Aorta (tissue), 5 donors: ENCODE measurements at places on chromosomes 1 and 21.

GRCh38 chr1:180620581-180620980, 11.2 kb upstream of the XPR1 start:
- no peak for DNase-seq
- no peaks in the 10 kb centered on the region for H3K4me1 ChIP-seq
- no peak overlapping the region for H3K4me3 ChIP-seq
- H3K27ac ChIP-seq: no peak overlapping the region
- H3K36me3 ChIP-seq: no peaks in the 10 kb centered on the region
- H3K27me3 ChIP-seq: no peaks in the 10 kb centered on the region

DNA sequence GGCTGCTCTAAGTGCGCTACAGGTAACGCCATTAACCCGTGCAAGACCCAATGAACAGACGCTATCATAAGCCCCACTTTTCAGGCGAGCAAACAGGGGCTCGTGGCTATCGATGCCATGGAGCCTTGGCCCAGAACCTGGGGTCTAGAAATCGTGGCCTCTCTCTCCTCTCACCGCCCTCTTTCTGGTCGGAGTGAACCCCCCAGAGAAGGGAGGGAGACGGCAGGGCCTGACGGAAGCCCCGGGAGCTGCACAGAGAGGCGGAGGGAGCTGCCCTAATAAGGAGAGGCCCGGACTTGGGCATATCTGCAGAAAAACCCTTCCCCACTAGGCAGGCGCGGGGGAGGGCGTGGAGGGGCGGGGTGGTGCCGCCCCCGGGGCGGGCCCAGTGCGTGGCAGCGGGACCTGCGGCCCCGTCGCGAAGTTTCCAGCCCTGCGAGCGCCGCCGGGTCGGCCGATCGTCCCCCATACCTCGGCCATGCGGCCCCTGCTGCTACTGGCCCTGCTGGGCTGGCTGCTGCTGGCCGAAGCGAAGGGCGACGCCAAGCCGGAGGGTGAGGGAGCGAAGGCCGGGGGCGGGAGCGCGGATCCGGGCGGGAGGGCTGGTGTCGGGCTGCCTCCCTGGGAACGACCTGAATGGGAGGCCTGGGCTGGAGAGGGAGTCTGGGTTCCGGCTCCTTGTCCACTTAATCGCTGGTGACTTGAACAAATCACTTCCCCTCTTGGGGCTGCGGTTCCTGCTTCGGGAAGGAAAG, at the start of gene PLOD1:
Gene PLOD1, plus strand, starts transcription at position 416 of the 755 bp plus-strand sequence. Its CDS starts 63 bp downstream, at position 479.
- H3K27me3 ChIP-seq: no peaks in the 10 kb centered on the region
- peak within 1 kb of the TSS; percentile 89 for H3K27ac ChIP-seq
- peak within 1 kb of the TSS; percentile 46 for H3K4me3 ChIP-seq
- no peaks in the 10 kb centered on the region for H3K36me3 ChIP-seq

GRCh38 chr1:75785320-75785982, 605 bp upstream of the RABGGTB start:
- peak overlapping the region; percentile 50 for H3K4me3 ChIP-seq
- H3K27me3 ChIP-seq: no peaks in the 10 kb centered on the region
- DNase-seq: no peak
- peaks cover 2% of the 10 kb centered on the region for H3K4me1 ChIP-seq

- no peak for DNase-seq
- peaks cover 9% of the 10 kb centered on the region for H3K4me1 ChIP-seq
- no peaks in the 10 kb centered on the region for H3K36me3 ChIP-seq
Observed at GRCh38 chr1:53294567-53294966, 33.3 kb downstream of the LRP8 start.

GRCh38 chr1:31413405-31414001, 490 bp downstream of the SERINC2 start:
- no peaks in the 10 kb centered on the region for H3K36me3 ChIP-seq
- peak overlapping the region; percentile 55 for H3K4me3 ChIP-seq
- DNase-seq: peak; percentile 91
- no peak overlapping the region for H3K27ac ChIP-seq
- no peaks in the 10 kb centered on the region for H3K27me3 ChIP-seq

DNA sequence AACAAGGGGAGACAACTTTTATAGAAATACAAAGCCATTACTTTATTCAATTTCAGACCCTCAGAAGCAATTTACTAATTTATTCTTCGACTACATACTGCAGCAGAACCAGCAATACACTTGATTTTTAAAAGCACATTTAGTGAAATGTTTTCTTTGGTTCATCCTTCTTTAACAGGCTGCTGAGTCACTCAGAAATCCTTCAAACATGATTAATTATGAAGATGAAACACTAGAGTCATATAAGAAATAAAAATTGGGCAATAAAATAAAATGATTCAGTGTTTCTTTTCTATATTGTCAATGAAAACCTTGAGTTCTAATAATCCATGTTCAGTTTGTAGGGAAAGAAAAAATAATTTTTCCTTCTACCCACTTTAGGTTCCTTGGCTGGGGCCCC, 47.0 kb downstream of the CHML start:
- H3K27ac ChIP-seq: no peak overlapping the region
- H3K27me3 ChIP-seq: no peaks in the 10 kb centered on the region
- no peak overlapping the region for H3K4me3 ChIP-seq
- DNase-seq: no peak

DNA sequence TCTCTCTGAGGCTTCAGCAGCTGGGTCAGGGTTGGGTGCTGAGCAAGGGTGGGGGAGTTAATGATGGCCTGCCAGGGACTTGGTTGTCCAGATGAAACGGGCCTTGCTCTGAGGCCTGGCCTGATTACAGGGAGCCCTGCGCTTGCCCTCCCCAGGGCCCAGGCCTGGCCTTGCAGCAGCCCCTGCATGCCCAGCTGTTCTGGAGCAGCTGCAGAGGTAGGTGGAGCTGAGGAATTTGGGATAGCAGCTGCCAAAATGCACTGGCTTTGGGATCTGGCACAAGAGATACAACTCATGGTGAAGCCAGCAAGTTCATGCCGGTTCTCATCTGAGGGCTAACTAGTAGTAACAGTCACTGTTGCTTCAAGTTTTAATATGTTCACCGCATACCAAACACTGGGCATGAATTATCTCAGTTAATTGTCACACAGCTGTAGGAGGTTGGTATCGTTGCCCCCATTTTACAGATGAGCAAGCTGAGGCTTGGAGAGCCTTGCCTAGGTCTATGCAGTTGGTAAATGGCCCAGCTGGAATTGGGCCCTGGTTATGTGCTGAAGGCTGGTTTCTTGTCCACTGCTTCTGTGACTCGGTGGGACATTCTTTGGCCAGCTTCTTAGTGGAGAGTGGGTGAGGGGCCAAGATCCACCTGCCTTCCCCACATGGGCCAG, 7.3 kb upstream of the SERINC2 start:
- no peaks in the 10 kb centered on the region for H3K4me1 ChIP-seq
- no peaks in the 10 kb centered on the region for H3K36me3 ChIP-seq
- no peak for DNase-seq
- H3K27ac ChIP-seq: no peak overlapping the region

GRCh38 chr1:151981178-151981525, 12.5 kb downstream of the S100A10 start:
- no peak overlapping the region for H3K4me3 ChIP-seq
- H3K36me3 ChIP-seq: peaks cover 10% of the 10 kb centered on the region
- DNase-seq: no peak
- no peak overlapping the region for H3K27ac ChIP-seq
- H3K27me3 ChIP-seq: no peaks in the 10 kb centered on the region
- peaks cover 2% of the 10 kb centered on the region for H3K4me1 ChIP-seq

DNA sequence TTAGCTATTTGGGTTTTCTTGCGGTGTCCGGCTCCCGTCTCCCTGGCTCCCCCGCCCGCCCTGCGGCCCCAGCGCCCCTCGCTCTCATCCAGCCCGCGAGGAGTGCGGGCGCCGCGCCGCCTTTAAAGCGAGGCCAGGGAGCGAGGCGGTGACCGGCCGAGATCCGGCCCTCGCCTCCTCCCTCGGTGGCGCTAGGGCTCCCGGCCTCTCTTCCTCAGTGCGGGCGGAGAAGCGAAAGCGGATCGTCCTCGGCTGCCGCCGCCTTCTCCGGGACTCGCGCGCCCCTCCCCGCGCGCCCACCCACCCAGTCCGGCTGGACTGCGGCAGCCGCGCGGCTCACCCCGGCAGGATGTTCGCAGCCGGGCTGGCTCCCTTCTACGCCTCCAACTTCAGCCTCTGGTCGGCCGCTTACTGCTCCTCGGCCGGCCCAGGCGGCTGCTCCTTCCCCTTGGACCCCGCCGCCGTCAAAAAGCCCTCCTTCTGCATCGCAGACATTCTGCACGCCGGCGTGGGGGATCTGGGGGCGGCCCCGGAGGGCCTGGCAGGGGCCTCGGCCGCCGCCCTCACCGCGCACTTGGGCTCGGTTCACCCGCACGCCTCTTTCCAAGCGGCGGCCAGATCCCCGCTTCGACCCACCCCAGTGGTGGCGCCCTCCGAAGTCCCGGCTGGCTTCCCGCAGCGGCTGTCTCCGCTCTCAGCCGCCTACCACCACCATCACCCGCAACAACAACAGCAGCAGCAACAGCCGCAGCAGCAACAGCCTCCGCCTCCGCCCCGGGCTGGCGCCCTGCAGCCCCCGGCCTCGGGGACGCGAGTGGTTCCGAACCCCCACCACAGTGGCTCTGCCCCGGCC, 492 bp downstream of the HLX start:
- H3K27me3 ChIP-seq: no peaks in the 10 kb centered on the region
- H3K4me3 ChIP-seq: peak overlapping the region; percentile 72
- no peak overlapping the region for H3K27ac ChIP-seq

DNA sequence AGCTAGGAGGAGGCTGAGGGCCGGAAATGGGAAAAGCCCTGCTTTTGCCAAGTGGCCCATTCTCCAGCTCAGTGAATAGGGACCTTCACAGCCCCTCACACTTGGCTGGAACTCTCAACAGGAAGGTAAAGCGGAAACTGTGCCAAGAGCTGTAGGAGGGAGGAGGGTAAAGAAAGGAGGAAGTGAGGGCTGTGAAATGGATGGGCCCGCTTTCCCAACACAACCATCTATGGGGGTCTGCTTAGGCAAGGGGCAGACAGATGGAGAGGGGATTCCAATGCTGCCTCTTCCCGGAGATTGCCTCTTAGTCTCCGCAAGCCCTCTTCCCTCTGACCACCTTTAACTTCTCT, 5.2 kb downstream of the INKA2 start:
- H3K36me3 ChIP-seq: no peaks in the 10 kb centered on the region
- H3K27ac ChIP-seq: no peak overlapping the region
- no peaks in the 10 kb centered on the region for H3K27me3 ChIP-seq
- H3K4me3 ChIP-seq: no peak overlapping the region
- H3K4me1 ChIP-seq: no peaks in the 10 kb centered on the region
- DNase-seq: no peak

DNA sequence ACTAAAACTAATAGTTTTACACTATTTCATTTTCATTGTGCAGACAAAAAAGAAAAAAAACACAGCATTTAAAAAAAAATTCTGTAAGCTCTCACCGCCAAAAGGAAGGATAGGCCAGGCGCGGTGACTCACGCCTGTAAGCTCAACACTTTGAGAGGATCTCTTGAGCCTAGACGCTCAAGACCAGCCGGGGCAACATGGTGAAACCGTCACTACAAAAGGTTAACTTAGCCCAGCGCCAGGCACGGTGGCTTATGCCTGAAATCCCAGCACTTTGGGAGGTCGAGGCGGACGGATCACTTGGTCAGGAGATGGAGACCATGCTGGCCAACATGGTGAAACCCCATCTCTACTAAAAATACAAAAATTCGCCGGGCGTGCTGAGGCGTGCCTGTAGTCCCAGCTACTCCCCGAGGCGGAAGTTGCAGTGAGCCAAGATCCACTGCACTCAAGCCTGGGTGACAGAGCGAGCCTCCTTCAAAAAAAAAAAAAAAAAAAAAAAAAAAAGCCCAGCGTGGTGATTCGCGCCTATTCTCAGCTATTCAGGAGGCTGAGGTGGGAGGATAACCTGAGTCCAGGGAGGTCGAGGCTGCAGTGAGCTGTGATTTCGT, 14.3 kb upstream of the SPEN start:
- peak; percentile 82 for DNase-seq
- H3K27ac ChIP-seq: peak overlapping the region; percentile 62
- H3K4me3 ChIP-seq: peak overlapping the region; percentile 96
- no peaks in the 10 kb centered on the region for H3K36me3 ChIP-seq
- no peaks in the 10 kb centered on the region for H3K4me1 ChIP-seq
- no peaks in the 10 kb centered on the region for H3K27me3 ChIP-seq

DNA sequence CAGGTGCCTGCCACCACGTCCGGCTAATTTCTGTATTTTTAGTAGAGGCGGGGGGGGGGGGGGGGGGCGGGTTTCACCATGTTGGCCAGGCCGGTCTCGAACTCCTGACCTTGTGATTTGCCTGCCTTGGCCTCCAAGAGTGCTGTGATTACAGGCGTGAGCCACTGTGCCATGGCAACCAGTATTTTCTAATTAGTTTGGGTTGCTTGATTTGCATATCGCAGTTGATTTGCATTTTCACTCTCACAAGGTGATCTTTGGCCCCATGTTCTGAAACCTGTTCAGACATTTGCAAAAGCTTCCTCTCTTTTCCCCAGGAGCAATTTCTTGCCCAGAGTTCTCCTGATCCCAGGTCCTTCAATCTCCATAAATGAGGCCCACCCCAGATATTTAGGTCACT, 1.7 kb downstream of the TOR3A start:
- H3K27ac ChIP-seq: no peak overlapping the region
- no peaks in the 10 kb centered on the region for H3K4me1 ChIP-seq
- H3K36me3 ChIP-seq: no peaks in the 10 kb centered on the region
- no peaks in the 10 kb centered on the region for H3K27me3 ChIP-seq
- H3K4me3 ChIP-seq: no peak overlapping the region

GRCh38 chr1:159441360-159441759, 1.8 kb downstream of the OR10J1 start:
- no peak overlapping the region for H3K4me3 ChIP-seq
- no peak overlapping the region for H3K27ac ChIP-seq
- H3K27me3 ChIP-seq: no peaks in the 10 kb centered on the region
